ENCODE measurements at places on chromosomes 11 and 22.
A peak's percentile ranks its signal among the peaks of the same experiment; 100 is the strongest.

DNA sequence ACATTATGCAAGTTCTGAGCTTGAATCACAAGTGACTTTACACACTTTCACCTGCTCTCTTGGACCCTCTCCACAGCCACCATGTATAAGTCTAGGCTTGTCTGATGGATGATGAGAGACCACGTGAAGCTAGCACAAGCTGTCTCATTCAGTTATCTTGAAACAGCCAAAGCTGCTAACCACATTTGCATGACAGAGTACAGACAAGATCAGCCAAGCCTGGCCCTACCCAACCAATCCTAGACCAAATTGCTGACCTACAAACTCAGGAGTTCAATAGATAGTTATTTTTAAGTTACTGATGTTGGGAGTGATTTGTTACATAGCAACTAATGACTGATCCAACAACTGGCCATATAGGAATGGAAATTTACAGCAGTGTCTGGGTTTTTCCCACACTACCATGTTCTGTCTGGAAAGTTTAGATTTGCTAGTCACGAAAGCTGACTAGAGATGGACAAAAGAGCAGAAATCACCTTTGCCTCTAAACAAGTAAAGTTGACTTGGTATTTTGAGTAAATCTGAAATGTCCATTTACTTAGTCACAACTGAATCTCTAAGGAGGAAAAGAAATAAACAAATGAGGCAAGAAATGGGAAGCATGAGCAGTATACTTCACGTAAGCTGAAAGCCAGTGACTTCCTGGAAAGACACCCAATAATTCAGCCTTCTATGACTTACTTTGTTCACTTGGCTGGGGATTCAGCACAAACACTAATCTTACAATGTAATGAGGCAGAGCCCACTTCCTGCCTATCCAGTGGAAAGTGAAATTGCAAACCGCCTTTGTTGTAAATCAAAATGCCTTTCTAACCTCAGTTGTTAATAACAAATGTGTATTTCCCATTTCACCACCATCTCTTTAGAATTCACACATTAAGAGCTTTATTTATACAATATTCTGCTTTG, 101.7 kb downstream of the FAM181B start:
- no peak for DNase-seq

GRCh38 chr11:22577854-22578253, 47.8 kb downstream of the FANCF start:
- no peak for DNase-seq

GRCh38 chr11:131739243-131739882, 368.9 kb downstream of the NTM start:
- no peak for DNase-seq

- DNase-seq, result no peak
Observed at GRCh38 chr11:721741-722345, 15.8 kb downstream of the EPS8L2 start.

DNA sequence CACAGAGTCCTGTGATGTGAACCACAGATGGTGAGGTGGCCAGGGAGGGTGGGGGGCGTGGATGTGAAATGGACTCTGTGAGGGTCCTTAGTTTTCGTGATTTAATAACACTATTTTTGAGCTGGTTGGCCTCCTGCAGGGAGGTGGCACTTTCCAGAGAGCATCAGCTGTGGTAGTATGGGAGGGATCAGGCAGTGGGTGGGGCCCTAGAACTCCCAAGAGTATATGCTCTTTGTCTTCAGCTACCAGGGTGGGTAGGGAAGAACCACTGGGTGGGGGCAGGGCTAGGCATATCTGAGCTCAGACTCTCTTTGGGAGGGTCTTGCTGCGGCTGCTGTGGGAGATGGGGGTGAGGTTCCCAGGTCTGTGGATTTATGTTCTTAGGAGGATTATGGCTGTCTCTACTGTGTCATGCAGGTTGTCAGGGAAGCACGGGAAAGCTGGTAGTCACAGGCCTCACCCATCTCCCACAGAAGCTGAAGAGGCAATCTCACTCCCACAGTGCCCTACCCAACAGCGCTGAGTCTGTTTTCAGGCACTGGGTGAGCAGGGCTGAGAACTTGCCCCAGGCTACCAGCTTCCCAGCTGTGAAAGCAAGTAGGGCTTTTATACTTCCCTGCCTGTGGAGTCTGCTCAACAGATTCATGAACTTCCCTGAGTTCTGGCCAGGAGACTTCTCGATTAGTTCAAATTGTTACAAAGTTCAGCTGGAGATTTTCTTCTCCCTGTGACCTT, 47.9 kb upstream of the SNX19 start:
- no peak for DNase-seq

DNA sequence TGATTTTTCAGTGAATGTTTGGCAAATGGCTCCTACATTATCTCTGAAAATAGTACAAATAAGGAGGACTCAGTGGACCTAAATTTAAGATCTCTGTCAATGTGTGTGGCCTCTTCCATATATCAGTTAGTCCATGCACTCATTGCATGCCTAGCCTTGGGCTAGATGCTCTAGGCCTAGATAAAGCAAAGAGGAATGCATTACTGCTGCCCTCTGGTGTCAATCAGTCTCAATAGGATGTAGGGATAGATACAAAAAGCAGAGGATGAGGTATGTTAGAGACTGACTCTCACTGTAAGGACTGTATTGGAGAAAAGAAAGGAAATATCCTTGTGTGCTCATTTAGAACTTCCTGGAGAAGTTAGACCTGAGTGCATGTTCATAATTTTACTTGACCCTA, 42.0 kb downstream of the MS4A2 start:
- no peak for DNase-seq

- DNase-seq, result no peak
Observed at GRCh38 chr11:27931770-27932169, 176.2 kb downstream of the KIF18A start.

DNA sequence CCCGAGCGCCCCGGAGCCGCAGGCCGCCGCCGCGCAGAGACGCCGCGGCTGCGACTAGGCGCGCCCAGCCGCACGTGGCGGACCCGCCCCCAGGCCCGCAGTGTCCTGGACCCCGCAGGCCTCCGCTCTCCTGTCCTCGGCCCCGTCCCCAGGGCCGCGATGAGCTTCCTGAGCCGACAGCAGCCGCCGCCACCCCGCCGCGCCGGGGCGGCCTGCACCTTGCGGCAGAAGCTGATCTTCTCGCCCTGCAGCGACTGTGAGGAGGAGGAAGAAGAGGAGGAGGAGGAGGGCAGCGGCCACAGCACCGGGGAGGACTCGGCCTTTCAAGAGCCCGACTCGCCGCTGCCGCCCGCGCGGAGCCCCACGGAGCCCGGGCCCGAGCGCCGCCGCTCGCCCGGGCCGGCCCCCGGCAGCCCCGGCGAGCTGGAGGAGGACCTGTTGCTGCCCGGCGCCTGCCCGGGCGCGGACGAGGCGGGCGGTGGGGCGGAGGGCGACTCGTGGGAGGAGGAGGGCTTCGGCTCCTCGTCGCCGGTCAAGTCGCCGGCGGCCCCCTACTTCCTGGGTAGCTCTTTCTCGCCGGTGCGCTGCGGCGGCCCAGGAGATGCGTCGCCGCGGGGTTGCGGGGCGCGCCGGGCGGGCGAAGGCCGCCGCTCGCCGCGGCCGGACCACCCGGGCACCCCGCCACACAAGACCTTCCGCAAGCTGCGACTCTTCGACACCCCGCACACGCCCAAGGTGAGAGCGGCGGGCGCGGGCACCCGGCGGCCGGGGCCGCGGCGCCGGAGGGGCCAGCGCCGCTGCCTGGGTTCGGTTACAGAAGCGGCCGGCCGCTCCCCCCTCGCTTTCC, 528 bp downstream of the WEE1 start:
- DNase-seq, result no peak

DNA sequence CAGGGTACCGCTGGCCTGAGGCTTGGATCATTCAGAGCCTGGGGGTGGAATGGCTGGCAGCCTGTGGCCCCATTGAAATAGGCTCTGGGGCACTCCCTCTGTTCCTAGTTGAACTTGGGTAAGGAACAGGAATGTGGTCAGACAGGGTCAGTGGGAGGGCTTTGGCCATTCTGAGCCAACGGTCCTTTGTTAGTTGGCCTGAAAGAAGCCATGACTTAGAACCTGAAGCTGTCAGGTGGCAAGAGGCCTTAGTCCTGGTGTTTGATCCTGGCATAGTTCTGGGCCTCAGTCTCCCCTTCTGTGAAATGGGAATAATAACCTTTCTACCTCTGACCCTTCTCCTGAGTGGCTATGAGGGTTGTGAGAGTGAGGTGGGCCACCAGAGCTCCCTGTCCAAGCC, 8.3 kb downstream of the PGAP2 start:
- no peak for DNase-seq

DNA sequence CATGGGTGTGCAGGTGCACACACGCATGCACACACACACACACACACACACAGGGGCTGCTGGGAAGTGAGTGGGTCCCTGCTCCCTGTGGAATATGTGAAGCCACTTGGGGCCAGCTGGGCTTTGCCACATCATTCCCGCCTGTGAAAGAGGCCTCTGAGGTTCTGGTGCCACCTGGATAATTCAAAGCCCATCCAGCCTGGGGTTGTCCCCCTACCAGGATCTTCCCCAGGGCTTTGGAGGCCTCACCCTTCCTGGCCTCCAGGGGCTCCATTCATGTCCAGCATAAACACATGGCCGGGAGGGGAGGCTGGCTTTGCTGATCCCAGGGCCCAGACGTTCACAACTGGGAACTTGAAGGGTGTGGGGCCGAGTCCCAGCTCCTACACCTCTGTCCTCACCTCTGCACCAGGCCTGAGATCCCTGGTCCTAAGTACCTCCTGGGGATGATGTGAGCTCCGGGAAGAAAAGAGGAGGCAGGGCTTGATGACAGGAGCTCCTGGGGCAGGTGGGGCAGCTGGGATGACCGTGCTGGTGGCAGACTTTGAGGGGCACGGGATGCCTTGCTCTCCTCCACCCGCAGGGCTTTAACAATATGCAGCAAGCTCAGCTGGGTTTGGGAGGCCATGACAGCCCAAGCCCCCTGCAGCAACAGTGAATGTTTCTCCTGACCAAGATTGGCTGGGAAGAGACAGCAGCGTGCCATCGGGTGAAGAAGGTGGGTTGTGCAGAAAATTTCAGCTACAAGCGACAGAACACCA, 14.2 kb downstream of the LINC01488 start:
- no peak for DNase-seq

- no peak for DNase-seq
Observed at GRCh38 chr11:34522188-34522587, 8.6 kb upstream of the ELF5 start.

GRCh38 chr11:8020244-8020597, 33.1 kb downstream of the EIF3F start:
- no peak for DNase-seq

DNA sequence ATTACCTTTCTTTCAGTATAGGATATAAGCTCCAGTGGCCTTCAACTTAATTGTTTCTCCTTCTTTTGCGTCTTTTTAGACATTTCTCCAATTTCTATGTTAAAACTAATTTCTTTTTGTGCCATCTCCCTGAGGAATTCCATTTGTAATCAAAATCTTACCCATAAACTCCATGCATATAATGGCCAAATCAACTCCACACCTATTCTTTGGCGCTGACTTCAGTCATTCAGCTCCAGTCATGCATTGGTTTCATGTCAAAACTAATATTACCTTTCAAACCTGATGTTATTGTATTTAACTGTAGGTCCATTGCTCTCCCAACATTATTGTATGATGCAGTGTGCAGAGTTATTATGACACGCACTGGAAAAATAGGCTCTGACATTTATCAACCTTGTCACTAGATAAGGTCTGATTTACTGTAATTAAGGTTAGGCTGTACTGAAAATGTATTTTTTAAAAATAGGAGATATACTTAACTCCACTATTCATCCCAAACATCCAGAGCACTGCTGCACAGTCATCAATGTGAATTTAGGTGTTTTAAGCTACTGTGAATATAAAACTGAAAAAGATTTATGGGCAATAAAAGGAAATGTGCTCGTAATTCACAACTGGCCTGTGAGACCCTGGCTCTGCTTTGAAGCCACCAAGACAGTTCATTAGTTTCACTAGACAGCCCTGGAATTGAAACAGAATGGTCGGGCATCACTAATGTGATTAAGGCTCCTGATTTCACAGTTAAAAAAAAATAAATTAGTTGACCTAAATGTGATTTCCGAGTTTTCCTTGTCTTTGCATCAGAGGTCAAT, 180.6 kb upstream of the GRIA4 start:
- no peak for DNase-seq

GRCh38 chr11:110715541-110715940, 3.3 kb upstream of the ARHGAP20 start:
- no peak for DNase-seq

DNA sequence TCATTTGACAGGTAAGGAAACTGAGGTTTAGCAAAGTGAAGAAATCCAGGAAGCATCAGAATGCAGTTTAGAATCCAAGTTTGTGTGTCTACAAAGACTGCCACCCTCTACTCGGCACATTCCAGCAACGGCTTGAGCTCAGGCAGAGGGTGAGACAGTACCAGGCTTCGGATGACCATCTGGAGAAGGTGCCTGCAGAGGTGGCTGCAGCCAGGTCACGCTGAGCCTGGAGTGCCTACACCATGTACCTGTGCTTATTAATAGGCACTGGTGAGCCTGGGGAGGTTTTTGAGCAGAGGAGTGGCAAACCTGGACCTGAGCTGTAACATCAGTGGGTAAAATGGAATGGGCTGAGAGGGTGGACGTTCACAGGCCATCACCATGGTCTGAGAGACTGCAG, 4.7 kb downstream of the FXYD6 start:
- DNase-seq, result no peak

DNA sequence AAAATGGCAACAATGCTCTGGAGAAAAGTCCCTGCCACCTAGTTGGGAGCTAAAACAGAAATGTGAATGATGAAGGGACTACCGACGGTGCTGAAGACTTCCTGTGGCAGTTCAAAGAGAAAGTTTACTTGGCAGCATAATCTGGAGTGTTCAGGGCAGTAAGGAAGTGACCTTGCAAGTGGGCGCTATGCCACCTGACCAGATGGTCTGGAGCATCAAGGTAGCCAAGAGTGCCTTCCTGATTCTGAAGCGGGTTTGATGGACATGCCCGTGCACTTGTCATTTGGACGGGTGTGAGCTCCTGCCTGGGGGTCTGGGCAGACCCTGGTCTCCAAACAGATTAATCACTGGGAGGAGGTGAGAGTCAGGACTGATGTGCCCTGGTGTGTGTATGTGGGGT, 1.8 kb upstream of the SNX19 start:
- DNase-seq, result no peak

GRCh38 chr11:64679846-64680245, 43.2 kb downstream of the NRXN2 start:
- DNase-seq, result no peak

DNA sequence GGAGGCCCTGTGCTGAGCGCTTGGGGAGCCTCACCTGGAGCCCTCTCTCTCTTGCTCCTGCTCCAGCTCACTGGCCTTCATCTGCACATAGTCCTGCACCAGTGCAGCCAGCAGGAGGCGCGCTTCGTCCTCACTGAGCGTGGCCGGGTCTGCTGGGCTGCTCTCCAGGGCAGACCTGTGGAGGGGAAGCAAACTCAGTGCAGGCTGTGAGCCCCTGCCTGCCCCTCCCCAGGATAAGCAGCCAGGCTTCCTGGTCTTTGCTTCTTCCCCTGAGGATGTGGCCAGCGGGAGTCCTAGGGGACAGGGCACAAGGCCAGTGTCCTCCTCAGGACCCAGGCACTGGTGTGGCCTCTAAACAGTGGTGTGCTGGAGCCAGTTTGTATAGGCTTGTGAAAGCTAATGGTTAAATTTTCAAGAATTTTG, 2.2 kb downstream of the CALCA start:
- peak; percentile 71 for DNase-seq

- DNase-seq, result no peak
Observed at GRCh38 chr11:12212174-12212820, 101.9 kb downstream of the MICAL2 start.
